ENCODE measurements at places on chromosomes 2 and 18.

- no peak for DNase-seq
Observed at GRCh38 chr2:387980-388421, 100.1 kb upstream of the ALKAL2 start.

DNA sequence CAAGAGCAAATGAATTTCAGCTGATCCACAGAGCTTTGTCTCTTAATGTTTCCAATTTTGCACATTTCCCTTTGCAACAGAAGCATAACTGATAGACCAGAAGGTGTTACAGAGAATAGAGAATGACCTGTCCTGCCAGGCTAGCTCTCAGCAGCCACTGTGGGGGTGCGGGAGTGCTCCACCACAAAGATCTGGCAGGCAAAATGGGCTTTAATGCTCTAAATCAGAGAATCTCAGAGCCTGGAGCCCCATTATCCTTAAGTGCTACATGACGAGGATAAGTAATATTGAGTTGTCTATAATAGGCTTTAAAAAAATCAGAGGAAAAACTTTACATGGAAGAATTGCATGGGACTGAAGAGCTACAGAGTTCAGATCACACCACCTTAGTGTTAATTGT is 245.7 kb downstream of the PDE11A start:
- DNase-seq, result no peak

- DNase-seq, result no peak
Observed at GRCh38 chr18:245282-245847, 22.5 kb downstream of the THOC1 start.

DNA sequence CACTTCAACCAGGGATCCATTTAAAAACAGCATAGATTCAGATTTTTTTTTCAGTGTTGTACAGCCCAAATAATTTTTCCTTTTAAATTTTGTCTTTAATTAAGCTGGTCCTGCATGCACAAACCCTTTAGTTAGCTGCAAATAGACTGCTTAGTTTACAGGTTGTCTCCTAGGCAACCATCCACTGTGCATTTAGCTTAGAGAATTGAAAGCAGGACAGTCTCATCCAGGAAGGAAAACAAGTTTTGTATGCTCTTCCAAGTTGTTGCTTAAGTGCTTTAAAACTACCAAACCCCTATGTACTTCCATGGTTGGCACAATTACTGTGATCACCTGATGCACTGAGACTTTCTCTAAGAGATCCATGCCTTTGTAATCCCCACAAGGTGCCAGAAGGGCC is at the start of gene MAP3K19:
MAP3K19 (minus strand) TSS at position 148 of the 400 bp plus-strand sequence. CDS start 22,800 bp downstream, outside the sequence.
- no peak for DNase-seq
